ENCODE measurements at places on chromosomes 4 and X. TPM values are rescaled to one million over a fixed set of nuclear protein-coding genes. Genes with fewer than 3 reads are reported as not detected.

TRIM60 gene
- total RNA-seq, result not detected

ZNF595 gene
- total RNA-seq, result 7.8 TPM

HTR2C gene
- total RNA-seq, result not detected

TDO2 gene
- 0.11 TPM for total RNA-seq

DNA sequence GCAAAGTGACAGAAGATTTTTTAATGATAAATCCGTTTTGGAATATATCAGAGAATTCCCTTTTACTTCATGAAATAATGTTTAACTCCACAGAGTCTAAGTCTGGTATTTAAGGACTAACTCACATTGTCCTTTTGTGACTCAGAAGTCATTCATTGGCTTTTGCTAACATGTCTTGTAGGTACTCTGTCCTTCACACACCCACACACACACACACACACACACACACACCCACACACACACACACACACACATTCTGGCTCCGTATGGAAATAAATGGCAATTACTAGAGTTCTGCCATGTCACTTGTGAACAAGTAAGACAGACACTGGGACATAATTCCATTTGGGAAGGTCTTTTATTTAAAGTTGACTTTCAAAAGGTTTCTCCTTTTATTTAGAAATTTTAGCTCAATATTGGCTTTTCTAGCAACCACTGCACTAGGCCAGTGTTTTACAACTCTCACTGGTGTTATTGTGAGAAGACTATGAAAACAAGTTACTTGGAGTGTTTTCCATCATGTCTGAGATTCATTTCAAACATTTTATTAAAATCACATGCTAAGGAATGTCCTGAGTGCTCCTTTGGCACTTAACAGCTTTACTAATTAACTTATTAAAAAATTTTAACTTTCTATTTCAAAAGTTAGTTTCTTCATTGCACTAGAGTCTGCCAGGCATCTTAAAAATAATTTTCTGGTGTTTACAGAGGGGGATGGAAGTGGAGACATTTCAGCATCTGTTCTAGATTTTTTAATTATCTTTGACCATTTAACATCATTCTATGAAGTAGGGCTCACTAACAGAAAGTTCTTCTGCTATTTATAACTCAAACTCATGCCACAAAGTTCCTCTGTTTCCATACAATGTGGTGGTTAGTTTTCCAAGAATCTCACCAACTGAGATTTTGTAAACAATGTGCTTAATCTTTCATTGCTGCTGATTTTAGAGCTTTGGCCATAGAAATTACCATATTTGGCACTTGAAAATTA, 240.3 kb upstream of the GPC4 start:
- peak overlapping the region; percentile 12 for H3K27ac ChIP-seq
- H3K4me3 ChIP-seq, result no peak overlapping the region

GRCh38 chr4:42658261-42658660, 1.4 kb upstream of the ATP8A1 start:
- DNase-seq, result no peak
- peaks cover 9% of the 10 kb centered on the region for H3K4me1 ChIP-seq
- H3K27me3 ChIP-seq, result no peaks in the 10 kb centered on the region
